ENCODE measurements at places on chromosomes 5 and 9. TPM values are rescaled to one million over a fixed set of nuclear protein-coding genes. Genes with fewer than 3 reads are reported as not detected.

DNA sequence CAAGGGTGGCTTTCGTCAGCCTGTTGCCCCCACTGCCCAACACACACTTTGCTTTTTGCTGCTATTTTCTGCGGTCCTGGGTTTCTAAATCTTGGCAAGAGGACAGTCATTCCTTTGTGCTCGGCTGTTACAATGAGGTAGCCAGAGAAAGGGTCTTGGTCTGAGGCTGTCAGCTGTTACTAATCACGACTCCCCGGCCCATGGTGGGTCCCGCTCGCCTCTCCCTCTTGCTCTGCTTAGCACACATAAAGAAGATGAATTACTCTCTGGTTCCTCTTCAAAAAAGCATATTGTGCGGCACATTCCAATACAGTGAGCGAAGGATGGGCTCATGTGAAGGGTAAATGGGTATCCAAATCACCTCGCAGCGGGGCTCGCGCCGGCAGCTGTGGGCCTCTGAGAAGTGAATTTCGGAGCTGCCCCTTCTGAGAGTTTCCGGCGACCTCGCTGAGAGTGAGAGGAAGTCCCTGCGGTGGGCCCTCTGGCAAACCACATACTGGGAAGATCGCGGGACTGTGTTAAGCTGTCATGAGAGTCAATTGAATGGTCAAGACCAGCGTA lies 56.0 kb downstream of the SLC1A3 start:
- DNase-seq: no peak

Gene DNM1
- 17.4 TPM for polyA plus RNA-seq

Gene LRRC19
- polyA plus RNA-seq: not detected

DNA sequence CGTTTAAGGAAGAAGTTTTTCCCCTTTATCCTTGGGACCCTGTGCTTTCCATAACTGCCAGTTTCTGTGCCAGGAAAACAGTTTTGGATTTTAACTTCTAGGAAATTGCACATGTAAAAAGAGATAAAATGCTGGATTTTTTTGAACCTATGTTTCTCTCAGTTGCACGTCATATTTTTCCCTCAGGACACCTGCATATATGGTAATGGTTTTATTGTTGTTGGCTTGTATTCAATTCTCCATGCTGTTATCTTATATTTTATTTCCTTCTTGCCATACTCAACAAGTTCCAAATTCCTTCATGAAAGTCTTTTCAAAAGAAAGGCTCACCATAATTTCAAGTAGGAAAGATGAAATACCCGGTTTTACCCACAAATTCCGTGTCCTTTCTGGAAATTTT lies 7.9 kb upstream of the ADAMTSL1 start:
- DNase-seq: no peak

DNA sequence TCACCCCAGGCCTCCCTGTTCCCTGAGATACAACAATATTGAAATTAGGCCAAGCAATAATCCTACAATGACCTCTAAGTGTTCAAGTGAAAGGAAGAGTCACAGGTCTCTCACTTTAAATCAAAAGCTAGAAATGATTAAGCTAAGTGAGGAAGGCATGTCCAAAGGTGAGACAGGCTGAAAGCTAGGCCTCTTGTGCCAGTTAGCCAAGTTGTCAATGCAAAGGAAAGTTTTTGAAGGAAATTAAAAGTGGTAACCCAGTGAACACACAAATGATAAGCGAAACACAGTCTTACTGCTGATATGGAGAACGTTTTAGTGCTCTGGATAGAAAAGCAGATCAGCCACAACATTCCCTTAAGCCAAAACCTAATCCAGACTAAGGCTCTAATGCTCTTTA lies 39.8 kb downstream of the PTAR1 start:
- no peak for DNase-seq

Gene TMEFF1
- 0.45 TPM for polyA plus RNA-seq

- DNase-seq: no peak
Measured at GRCh38 chr5:159737263-159737662, 179.0 kb upstream of the ADRA1B start.

GRCh38 chr9:126343271-126343700 lies 16.7 kb downstream of the MVB12B start:
- no peak for DNase-seq

- no peak for DNase-seq
Measured at GRCh38 chr5:128084228-128085167, 932 bp downstream of the SLC12A2 start.

DNA sequence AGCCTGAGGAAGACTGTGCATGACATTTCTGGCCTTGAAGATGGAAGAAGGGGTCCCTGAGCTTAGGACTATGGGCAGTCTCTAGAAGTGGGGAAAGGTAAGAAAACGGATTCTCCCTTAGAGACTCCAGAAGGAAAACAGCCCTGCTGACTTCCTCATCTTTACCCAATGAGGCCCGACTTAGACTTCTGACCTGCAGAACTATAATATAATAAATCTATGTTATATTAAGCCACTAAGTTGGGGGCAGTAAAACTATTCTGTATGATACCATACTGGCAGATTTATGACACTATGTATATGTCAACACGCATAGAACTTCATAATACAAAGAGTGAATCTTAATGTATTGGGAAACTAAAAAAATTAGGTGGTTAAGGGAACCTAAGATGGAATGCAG lies 422.0 kb downstream of the PLK2 start:
- no peak for DNase-seq

GRCh38 chr5:139296862-139297326 lies 3.4 kb downstream of the MATR3 start:
- no peak for DNase-seq

Gene DMRT3
- not detected for polyA plus RNA-seq

Gene URM1
- polyA plus RNA-seq: 65.1 TPM

- DNase-seq: peak; percentile 43
Measured at GRCh38 chr5:171907725-171908343, 98.6 kb downstream of the FBXW11 start.

DNA sequence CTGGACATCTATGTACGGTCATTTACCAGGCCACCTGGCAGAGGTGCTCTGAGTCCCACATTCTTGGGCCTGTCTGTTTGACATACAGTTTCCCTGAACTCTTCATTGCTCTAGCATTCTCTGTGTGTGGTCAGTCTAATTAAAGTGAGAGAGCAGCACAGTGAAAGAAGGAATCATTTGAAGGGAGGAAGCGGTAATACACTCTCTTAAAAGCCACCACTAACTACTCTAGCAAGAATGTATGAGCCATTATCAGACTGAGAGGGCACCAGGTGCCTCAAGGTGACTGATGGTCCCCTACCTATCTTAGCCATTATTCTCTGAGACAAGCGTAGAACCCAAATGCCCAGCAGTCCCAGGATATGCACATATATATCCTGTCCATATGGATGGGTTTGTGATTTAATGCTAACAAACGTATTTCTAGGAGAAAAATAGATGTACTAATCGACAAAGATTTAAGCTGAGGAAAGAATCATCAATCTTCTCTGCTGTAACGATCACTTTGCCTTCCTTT lies 527.2 kb downstream of the PRELID2 start:
- no peak for DNase-seq

DNA sequence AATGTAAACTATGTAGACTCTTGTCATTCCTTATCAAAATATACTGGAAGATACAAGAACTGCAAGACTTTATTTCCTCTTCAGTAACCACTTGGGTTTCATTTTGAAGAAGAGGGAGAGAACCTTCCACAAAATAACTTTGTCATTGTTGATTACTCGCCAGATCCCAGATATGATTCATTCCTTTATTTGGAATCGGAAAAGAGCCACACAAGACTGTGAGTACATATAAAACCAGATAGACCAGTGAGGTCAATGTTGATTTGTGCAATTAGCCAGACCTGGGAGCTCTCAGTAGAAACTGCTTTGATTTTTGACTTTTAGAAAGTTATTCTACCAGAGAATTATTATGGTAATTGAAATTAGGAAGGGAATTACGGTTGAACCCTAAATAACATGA lies 146.1 kb downstream of the TMEM167A start:
- DNase-seq: no peak

- DNase-seq: peak; percentile 71
Measured at GRCh38 chr9:33106827-33107621, 30.6 kb upstream of the SMU1 start.

Gene CARD6
- polyA plus RNA-seq: 3.2 TPM

- DNase-seq: no peak
Measured at GRCh38 chr9:28127101-28127500, 553.8 kb upstream of the C9orf72 start.

Gene SLC28A3
- polyA plus RNA-seq: 0.74 TPM

Gene NTRK2
- polyA plus RNA-seq: not detected

GRCh38 chr5:176888016-176888864 lies 10.9 kb downstream of the HK3 start:
- no peak for DNase-seq

GRCh38 chr9:70470050-70471015 lies 55.9 kb upstream of the KLF9 start:
- no peak for DNase-seq

DNA sequence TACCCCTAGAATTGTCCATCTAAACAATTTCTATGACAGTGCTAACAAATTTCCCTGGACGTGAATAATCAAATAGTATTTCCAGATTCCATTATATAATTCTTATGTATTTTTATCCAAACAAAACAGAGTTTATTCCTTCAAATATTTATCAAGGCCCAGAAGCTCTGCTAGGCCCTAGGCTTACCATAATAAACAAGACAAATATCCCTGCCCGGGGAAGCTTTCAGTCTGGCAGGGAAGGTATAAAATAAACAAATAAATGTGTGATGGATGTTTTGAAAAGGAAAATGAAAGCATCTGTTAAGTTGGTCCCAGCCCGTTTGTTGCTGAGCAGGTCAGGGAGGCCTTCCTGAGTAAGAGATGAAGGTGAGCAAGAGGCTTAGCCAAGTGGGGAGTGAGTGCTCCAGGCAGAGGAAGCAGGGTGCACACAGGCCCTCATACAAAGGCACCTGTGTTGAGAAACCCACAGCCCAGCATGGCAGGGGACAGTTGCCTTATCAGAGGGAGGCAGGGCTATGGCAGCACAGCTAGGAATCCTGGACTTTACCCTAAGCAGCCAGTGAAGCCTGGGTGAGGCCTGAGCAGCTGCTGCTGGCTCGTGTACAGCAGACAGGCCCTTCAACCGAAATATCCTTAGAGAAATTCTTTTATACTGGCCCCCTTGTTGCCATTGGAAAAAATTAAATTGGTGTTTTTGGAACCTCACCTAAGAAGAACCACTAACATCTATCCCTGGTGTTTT lies 7.7 kb upstream of the SLC35D2 start:
- DNase-seq: no peak

DNA sequence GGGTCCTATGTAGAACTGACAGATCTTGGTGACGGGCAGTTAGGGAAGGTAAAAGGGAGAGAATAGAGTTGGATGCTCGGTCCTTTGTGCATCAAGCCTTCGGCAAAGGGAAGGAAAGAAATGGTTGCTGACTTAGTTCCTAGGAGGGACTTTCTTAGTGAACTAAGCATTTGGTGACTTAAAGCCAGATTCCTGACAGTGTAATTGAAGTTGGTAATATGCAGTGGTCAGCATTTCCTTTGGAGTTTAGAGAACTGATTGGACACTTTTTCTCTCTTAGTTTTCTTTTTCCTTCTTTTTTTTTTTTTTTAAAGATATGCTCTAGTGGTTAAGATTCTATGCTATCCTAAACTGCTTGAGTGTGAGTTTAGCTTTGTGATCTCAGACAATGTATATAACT lies 2.3 kb downstream of the CLTA start:
- DNase-seq: no peak

Gene KCNN2
- 0.86 TPM for polyA plus RNA-seq

- no peak for DNase-seq
Measured at GRCh38 chr5:3896098-3896497, 300.5 kb downstream of the IRX1 start.
